Activated effector memory CD4-positive, alpha-beta T cell treated with anti-CD3 and anti-CD28 coated beads, Interleukin-2, amount 50 U/mL, for 16 hours (primary cell): ENCODE measurements at places on chromosomes 13 and 19.

- no peak for DNase-seq
Measured at GRCh38 chr13:41053384-41053826, 7.9 kb upstream of the WBP4 start.

DNA sequence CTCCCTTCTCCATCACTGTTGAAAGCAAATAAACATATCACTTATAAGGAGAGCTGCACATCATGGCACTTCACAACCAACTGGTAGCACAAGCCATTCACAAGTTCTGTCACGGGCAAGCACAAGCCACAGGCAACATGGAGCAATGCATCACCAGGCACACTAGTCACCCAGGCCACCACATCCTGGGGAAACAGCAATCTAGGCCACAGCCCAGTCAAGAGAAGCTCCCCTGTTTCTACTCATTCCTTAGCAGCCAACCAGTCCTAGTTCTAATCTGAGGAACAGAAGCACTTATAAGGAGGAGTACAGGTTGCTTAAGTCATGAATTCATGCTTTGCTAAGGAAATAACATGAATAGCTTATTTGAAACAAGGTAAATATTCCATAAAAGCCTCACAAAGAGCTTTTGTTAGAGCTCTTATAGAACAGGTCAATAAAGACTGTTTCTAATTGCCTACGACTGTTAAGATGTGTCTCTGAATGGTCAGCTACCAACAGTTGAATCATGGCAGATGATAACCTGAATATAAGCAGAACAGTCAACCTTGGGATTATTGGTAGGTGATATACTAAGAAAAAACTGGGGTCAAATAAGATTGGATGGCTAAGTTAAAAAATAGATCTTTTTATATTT is 169.0 kb downstream of the TBC1D4 start:
- peak; percentile 77 for DNase-seq

- DNase-seq, result peak; percentile 54
Measured at GRCh38 chr19:33813391-33814101, 16.9 kb downstream of the KCTD15 start.

GRCh38 chr19:2057484-2058469 is 6.7 kb upstream of the MKNK2 start:
- no peak for DNase-seq

DNA sequence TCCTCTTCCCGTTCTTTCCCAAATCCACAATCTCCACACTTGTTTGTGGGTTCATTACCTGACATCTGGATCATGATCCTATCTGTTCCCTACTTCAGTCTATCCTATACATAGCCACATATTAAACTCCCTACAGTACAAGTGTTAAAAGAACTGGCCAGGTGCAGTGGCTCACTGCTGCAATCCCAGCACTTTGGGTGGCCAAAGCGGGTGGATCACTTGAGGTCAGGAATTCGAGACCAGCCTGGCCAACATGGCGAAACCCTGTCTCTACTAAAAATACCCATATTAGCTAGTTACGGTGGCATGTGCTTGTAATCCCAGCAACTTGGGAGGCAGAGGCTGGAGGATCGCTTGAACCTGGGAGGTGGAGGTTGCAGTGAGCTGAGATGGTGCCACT is 88.3 kb downstream of the TM9SF2 start:
- no peak for DNase-seq

DNA sequence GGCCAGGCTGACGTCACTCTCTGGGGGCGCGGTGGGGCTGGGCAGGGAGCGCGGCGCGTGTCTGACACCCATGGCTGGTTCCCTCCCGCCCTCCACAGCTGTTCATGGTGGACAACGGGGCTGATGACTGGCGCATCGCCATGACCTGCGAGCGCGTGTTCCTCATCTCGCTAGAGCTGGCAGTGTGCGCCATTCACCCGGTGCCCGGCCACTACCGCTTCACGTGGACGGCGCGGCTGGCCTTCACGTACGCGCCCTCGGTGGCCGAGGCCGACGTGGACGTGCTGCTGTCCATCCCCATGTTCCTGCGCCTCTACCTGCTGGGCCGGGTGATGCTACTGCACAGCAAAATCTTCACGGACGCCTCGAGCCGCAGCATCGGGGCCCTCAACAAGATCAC is 14.7 kb downstream of the KCNN1 start:
- DNase-seq, result no peak

GRCh38 chr13:83201506-83201905 is 680.8 kb downstream of the SLITRK1 start:
- DNase-seq, result no peak

DNA sequence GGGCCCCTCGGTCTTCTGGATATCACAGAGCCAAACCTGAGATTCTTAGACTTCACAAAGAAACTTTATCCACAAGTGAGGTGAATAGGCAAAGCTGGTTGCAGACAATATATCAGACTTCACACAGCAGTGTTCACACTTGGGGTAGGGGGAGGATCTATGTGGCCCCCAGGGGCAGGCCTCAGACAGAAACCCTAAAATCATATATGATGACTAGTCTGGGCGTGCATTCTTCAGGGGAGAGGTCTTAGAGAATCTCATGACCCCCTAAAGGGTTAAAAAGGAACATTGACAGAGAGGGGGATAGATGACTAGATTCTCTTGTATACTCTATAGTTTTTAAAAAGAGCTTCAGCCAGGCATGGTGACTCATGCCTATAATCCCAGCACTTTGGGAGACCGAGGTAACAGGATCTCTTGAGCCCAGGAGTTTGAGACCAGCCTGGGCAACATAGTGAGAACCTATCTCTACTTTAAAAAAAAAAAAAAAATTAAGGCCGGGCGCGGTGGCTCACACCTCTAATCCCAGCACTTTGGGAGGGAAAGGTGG is 2.8 kb downstream of the TYROBP start:
- DNase-seq, result no peak

- DNase-seq, result no peak
Measured at GRCh38 chr13:66560991-66561390, 669.1 kb downstream of the PCDH9 start.

DNA sequence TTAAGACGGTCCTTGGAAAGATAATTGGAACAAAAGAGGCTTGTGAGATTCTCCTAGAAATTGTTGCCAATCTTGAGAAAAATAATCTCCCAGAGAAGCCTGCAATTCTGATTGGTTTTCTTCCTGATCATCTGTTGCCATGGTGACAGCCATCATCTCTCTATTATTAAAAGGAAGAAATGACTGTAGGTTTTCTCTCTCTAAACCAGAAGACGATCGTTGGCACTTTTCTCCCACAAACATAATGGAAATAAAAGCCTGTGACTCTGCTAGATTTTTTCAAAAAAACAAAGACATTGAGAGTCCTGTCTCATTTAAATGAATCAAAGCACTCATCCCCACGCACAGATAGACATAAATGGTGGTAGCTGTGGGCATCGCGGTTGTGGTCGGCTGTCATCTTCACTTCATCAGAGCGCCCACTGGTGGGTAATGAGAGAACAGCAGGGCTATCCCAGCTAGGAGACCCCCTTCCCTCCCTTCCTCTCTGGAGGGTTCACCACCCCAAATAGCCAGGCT is 21.7 kb upstream of the CALM3 start:
- peak; percentile 75 for DNase-seq

GRCh38 chr19:43809762-43810696 is 7.8 kb upstream of the LYPD5 start:
- no peak for DNase-seq

DNA sequence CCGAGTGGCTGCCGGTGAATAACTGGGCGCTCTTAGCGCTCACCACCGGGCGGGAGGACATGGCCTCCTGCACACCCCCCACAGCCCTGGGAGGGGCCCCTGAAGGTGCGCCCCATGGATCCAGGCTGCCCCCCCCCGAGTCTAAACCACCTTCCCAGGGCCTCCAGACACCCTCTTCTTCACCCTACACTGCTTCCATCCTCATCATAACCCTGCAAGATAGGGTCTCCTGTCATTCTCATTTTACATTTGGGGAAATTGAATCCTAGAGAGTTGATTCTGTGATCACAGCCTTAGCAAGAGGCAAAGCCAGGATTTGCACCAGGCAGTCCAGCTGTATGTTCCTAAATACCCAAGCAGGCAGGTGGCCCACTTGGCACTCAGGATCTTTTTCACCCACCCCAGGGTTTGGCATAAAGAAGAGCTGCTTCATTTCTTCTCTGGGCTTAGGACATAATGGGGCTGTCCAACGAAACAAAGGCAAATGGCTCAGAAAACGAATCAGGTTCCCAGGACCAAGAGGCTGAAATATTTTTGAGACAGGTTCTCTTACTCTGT is 110.8 kb downstream of the PTPRS start:
- DNase-seq, result no peak

GRCh38 chr13:70911286-70911685 is 803.0 kb upstream of the KLHL1 start:
- no peak for DNase-seq

- no peak for DNase-seq
Measured at GRCh38 chr13:96527497-96527896, 437.6 kb downstream of the HS6ST3 start.

DNA sequence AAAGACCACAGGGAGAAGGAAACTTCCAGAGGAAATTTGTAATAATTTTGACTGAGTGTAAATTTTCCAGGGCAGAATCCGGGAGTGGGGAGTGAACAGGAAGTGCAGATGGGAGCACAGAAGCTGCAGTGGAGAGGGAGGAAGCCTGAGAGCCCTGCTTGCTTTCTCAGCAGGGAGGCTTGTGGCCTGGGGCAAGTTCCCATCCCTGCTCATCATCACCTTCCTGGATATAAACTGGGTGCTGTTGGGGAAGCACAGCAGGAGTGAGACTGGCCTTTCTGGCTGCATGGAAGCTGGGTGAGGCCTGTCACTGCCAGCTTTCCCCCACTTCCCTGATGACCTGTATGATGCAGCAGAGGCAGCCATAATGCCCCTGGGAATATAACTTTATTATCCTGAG is 532.9 kb downstream of the SLITRK6 start:
- no peak for DNase-seq

- DNase-seq, result no peak
Measured at GRCh38 chr19:2627855-2628254, 74.6 kb downstream of the GNG7 start.

DNA sequence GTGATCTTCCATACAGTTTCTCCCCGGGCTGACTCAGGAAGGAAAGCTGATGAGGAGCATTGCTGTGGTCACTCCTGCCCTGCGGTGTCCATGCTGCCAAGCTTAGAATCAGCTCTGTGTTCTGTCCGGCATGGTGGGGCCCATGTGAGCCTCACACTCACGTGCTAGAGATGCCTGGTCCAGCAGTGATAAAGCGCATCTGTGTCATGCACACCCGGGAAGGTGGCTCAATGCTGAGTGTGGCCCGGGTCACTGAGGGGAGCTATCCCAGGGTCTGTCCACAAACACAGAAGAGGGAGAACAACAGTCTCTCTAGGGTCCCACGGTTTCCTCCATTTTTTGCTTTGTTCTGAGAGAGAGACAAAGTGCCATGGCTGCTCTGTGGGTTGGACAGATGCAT is 3.5 kb upstream of the LILRB1 start:
- no peak for DNase-seq

- DNase-seq, result no peak
Measured at GRCh38 chr13:48746821-48747220, 93.1 kb downstream of the CYSLTR2 start.

DNA sequence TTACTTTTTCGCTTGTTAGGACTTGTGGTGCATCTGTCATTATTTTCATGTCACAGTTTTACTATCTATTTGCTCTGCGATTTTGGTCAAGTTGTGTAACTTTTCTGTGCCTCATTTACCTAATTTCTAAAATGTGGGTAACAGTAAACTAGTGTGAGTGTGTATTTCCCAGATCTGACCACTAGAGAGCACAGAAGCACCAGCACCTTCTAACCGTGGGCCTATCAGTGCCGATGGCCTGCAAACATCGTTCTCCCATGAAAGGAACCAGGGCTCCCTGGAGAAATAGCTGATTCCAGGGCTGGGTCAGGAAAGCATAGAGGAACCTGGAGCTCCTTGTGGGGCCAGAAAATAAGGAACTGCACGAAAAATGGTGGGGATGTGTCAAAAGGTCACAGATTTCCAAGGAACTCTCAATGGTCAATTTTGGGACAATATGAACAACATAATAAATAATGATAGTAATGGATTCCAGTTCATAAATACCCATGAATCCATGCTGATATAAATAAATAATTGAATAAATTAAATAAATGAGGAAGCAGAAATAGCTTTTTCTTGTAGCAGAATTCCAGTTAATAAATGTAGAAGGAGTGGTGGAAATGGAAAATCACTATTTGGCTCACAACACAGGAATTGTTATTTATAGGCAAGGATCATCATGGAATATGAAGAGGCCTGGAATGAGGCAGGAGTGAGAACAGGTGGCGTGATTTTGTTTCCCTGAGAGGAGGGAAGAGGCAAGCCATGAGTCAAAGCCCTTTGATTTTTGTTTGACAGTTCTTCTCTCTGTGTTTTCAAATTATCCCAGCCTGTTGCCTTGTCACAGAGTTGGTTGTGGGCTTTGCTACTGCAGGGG is 31.1 kb downstream of the CEACAM8 start:
- DNase-seq, result no peak

DNA sequence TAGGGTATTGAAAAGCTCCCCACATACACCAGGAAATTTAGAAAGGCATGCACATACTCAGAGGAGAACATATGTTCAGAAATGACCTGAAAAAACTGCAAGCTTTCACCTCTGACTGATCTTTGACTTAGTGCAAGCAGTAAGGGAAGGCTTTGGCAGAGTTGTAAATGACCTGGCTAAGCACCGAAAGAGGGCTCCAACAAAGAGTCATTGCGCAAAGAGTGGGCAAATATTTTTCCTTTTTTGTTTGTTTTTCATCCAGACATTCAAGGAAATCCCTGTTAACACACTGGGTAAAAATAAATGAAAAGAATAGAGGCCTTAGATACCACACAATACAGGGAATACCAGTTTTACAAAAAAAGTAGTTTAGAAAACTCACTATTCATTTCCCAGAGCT is 5.2 kb upstream of the ZNF233 start:
- no peak for DNase-seq

- no peak for DNase-seq
Measured at GRCh38 chr19:58561373-58562121, 3.1 kb upstream of the UBE2M start.

GRCh38 chr19:32580353-32580900 is 563 bp upstream of the PDCD5 start:
- no peak for DNase-seq

- DNase-seq, result peak; percentile 50
Measured at GRCh38 chr19:15563325-15563794, 51.7 kb upstream of the CYP4F8 start.

DNA sequence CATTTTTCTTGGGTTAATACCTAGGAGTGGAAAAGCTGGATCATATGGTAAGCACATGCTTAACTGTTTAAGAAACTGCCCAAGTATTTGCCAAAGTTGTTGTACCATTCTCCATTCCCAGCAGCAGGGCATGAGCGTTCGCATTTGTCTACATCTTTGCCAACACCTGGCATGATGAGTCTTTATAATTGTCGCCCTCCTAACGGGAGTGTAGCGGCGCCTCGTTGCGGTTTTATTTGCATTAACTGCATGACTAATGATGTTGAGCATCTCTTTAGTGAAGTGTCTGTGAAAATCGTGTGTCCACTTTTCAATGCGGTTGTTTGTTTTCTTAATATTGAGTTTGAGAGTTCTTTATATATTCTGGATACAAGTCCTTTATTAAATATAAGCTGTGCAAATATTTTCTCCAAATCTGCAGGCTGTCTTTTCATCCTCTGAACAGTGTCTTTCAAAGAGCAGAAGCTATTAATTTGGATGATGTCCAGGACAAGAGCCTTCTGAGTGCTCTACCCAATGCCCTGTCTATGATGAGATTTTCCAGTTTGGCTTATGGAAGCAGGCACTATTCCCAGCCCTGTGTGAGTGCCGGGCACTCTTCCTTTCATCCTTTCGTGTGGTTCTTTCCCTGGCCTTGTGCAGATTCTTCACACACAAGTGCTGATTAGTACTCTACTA is 202.0 kb downstream of the FOXO1 start:
- no peak for DNase-seq
